Activated CD8-positive, alpha-beta memory T cell treated with anti-CD3 and anti-CD28 coated beads for 4 hours (primary cell): ENCODE measurements at places on chromosomes 1 and 21.

DNA sequence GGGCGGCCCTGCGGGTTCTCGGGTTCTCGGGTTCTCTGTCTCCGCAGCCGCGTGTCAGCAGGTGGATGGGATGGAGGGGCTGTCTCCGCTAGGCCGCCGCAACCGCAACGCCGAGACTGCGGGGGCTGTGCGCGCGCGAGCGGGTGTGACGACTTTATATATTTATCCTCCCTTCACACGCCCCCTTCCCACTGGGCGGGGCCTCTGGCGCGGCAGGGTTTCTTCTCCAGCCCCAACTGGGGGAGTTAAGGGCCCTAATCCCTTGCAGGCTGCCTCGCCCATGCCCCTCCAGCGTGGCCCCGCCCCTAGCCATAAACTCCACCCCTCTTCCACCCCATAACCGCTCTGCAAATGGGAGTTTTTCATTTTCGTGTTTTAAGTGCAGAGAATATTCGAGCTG lies 3.4 kb downstream of the IGSF21 start:
- DNase-seq = no peak

GRCh38 chr1:65719391-65719790 lies 73.3 kb upstream of the PDE4B start:
- no peak for DNase-seq

- DNase-seq = no peak
Measured at GRCh38 chr1:230754796-230755195, 7.6 kb downstream of the CAPN9 start.

GRCh38 chr1:169124459-169124858 lies 18.0 kb downstream of the ATP1B1 start:
- DNase-seq = no peak

GRCh38 chr1:226095286-226095685 lies 32.8 kb downstream of the H3-3A start:
- no peak for DNase-seq

DNA sequence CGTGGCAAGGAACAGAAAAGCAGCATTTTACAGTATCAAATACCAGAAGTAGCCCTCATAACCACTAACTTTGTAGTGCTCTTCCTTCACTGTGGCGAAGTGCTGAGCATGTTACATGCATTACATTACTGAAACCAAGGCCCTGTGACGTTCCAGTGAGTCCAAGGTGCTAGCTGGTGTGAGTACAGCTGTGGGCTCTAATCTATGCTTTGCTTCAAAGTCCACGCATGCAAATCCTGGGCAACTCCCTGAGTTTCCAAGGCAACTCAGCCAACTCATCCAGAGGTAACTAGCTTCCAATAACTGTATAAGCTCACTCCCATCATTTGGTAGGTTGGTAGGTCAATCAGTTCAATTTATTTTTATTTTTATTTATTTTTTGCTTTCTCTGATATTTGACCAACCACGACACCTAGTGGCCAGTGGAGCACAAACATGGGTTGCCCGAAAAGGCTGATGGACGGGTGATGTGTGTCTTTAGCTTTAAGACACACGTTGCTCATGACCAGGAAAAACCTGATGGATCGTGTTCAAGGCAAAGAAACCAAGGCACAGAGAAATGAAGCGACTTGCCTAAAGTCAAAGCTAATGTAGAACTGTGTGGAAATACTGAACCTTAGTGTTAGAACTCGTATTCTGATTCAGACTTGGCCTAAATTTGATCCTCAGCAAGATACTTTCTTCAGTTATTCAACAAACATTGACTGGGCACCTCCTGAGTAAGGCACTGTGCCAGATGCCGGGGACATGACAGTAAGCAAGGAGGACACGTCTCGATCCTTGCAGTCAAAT lies 73.0 kb downstream of the GNG12 start:
- DNase-seq = peak; percentile 28

GRCh38 chr1:109617291-109617801 lies 2.1 kb downstream of the GNAT2 start:
- DNase-seq = no peak

DNA sequence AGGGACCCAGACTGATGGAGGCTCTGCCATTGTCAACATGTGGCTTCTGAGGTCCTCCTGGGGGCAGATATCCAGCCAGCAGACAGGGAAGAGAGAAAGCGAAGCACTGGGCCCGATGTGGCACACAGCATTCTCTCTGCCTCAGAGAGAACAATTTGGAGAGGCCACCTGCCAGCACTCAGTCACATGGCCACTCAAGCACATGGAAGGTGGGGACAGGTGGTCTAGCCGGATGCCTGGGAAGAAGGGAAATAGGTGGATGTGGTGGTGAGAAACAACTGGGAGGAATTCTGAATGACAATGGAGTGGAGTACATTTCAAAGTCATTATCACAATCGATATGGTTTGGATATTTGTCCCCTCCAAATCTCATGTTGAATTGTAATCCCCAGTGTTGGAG lies 109.0 kb downstream of the UBE2U start:
- DNase-seq = no peak

- no peak for DNase-seq
Measured at GRCh38 chr1:50978852-50979781, 9.1 kb downstream of the CDKN2C start.

DNA sequence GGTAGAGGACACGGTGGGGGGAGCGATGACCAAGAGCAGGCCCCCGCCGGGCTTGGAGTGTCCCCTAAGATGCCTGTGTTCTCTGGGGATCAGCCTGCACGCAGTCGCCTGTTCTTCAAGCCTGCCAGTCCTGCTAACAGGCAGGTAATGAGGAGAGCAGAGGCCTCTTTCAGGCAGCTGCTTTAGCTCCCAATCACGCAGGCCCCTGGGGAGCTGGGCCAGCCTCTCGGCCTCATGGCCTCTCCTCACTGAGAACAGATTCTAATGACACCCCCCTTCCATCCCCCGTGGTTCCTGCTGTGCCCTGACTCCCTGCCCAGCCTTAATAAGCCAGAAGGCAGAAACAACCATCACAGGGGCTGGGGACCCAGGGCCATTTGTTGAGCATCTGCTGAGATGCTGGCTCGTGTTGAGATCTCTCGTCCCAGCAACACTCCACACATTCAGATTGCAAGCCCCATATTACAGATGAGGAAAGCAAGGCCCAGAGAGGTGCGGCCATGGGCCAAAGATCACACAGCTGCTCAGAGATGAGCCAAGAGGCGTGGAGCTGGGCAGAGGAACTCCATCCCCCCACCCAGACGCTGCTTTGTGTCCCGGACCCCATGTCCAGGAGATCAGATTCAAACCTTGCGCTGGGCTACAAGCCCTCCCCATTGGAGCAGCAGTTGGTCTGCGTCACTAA lies 71.6 kb upstream of the CASZ1 start:
- no peak for DNase-seq

- no peak for DNase-seq
Measured at GRCh38 chr1:27257155-27257554, 22.7 kb downstream of the WDTC1 start.

- DNase-seq = no peak
Measured at GRCh38 chr1:119636491-119637089, 11.5 kb downstream of the ZNF697 start.

GRCh38 chr1:157069601-157070000 lies 24.1 kb upstream of the ARHGEF11 start:
- no peak for DNase-seq

- DNase-seq = no peak
Measured at GRCh38 chr1:178093951-178094738, at the start of gene RASAL2. Gene RASAL2, plus strand, starts transcription at chr1:178094104. Its CDS starts 389 bp downstream, at chr1:178094493.

DNA sequence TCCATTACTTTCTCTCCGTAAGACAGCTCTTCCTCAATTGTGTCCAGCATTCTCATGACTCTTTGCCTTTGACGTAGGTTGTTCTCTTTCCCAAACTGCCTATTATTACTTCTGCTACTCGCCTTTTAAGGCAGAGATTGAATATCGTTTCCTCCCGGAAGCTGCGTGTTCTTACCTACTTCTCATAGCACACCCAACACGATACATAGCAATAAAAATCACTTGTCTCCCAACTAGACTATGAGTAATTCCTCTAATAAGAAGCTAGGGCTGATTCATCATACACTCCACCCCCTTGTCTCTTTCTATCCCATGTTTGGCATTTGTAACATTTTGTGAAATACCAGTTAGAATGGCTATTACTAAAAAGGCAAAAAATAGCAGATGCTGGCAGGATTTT lies 55.8 kb upstream of the SGIP1 start:
- no peak for DNase-seq

- DNase-seq = no peak
Measured at GRCh38 chr1:230086151-230086550, 19.1 kb downstream of the GALNT2 start.

DNA sequence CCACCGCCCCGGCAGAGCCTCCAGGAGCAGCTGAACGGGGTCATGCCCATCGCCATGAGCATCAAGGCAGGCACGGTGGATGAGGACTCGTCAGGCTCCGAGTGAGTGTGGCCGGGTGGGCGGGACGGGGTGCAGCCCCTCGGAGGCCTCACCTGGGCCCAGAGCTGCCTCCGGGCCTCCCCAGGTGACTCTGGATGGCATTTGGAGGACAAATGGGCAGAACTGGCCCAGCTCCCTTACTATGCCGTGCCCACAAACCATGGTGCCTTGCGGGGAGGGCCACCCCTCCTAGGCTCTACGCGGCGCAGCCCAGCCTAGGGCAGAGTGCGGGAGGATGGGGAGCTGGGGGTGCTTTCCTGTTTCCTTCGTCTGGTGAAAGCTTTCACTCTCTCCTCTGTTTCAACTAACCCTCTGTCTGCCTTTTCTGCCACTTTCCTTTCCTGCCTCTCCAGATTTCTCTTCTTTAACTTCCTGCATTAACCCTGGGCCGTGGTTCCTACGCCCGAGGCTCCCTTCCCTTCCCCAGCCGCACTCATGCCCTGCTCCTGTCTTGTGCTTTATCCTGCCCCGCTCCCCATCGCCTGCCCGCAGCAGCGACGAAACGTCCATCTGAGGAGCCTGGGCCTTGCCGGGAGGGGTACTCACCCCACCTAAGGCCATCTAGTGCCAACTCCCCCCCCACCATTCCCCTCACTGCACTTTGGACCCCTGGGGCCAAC lies 9.2 kb downstream of the PSRC1 start:
- DNase-seq = no peak

- no peak for DNase-seq
Measured at GRCh38 chr21:43783098-43783700, 6.2 kb upstream of the RRP1 start.

GRCh38 chr1:156895455-156895812 lies 1.9 kb downstream of the PEAR1 start:
- DNase-seq = no peak

DNA sequence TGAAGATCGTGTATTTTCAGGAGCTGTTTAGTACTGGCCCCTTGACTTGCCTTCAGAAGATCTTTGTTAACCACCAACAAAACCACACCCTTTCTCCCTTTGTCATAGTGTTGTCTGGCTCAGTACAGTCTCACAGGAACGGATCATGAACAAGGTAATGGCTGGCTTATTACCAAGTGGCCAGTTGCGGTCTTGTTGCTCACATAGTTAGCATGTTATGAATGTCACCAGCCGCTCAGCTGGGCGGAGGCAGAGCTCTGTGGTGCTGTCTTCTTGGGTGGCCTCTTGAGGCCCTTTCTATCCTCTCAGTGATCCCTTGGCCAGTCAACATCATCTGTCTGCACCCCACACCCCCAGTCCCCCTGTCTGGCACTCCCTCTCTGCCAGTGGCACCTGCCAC lies 21.4 kb downstream of the CNIH3 start:
- no peak for DNase-seq

DNA sequence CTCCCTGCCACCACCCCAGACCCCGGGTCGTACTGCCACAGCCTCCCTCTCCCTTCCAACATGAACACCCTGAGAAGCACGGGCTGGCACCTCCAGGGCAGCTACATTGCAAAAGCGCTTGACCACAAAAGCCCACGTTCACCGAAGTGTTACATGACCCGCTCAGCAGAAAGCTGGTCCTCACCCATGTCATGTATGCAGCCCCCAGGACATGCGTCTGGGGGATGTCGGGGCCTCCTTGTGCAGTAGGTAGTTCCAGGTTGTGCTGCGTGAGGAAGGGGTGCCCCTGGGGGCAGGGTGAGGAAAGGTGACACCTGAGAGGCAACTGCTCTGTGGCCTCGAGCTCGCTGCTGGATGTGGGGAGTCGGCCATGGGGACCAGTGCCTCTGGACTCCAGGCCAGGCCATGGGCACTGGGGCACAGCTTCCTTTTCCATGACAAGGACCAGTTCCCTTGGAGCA lies 102.0 kb upstream of the C1orf174 start:
- DNase-seq = no peak

DNA sequence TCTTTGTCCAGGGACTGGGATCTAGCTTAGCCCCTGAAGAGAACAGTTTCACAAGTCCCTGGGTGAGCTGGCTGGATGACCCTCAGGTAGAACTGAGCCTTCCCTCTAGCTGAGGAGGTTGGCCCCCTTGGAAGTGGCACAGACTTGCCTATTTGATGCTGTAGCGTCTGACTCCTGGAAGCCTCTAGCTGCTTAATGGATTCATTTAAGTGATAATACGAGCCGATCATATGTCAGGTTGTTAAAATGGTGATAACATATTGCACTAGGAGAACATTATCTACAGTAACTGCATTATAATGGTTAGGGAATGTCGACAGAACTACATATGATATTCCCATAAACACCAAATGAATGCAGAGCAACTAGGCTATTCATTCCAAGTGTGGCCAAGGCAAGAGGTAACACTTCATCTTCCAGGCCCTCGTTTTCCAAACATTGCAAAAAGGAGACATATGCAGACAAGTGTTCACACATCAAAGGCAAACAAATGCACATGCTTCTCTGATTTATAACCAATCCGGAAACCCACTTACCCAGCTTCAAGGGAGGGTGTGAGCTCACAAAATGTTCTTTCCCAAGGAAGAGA lies 340.1 kb upstream of the PLXNA2 start:
- DNase-seq = no peak

DNA sequence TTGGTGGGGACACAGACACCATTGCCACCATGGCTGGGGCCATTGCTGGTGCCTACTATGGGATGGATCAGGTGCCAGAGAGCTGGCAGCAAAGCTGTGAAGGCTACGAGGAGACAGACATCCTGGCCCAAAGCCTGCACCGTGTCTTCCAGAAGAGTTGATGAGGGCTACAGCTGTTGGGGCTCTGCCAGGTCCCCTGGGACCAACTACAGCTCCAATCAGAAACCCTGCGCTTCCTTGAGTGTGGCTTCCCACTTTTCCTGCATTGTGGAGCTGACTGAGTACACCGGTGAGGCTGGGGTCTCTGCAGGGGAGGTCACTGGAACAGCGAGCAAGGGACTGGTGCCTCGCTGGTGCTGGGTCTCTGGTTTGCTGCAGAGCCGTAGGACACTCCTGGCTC lies 4.5 kb downstream of the ADPRS start:
- no peak for DNase-seq
